ENCODE measurements at places on chromosomes 5 and 9. TPM values are rescaled to one million over a fixed set of nuclear protein-coding genes. Genes with fewer than 3 reads are reported as not detected.

The CYLC2 gene
- total RNA-seq = not detected

GRCh38 chr9:109652112-109652511 is 127.9 kb upstream of the PALM2AKAP2 start:
- no peaks in the 10 kb centered on the region for H3K4me1 ChIP-seq
- no peak overlapping the region for H3K27ac ChIP-seq
- H3K27me3 ChIP-seq = no peaks in the 10 kb centered on the region

GRCh38 chr5:65100911-65101631 is 332.3 kb downstream of the CWC27 start:
- peaks cover 3% of the 10 kb centered on the region for H3K4me1 ChIP-seq
- no peaks in the 10 kb centered on the region for H3K27me3 ChIP-seq
- no peaks in the 10 kb centered on the region for H3K36me3 ChIP-seq
- peak overlapping the region; percentile 77 for H3K27ac ChIP-seq
- no peak for DNase-seq
- H3K4me3 ChIP-seq = no peak overlapping the region

DNA sequence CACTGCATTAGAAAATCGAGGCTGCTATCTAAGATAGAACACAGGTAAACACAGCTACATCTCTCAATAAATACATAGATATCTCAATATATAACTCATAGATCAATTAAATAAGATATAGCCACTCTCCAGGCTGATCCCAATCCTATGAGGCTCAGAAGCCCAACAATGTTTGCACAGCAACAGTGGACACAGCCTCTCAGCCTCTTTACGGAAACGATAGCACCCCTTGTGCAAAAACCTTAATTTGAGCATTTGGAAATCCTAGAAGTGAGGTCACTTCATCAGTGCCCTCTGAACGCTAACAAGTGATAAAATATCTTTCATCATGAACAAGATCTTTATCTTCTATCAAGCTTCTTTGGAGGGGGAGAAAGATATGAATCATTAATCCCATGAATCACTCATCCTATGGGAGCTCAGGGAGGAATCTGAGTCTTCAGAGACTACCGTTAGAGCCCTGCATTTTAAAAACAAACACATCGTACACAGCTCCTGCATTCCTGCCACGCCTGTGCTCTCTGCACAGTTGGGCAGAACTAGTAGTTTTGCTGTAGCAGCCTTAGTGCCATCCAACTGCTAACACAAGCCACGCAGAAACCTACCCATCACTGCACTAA is 71.4 kb downstream of the MED27 start:
- H3K27me3 ChIP-seq = no peaks in the 10 kb centered on the region
- no peak overlapping the region for H3K27ac ChIP-seq
- H3K36me3 ChIP-seq = peaks cover 10% of the 10 kb centered on the region
- H3K4me1 ChIP-seq = no peaks in the 10 kb centered on the region
- no peak for DNase-seq

DNA sequence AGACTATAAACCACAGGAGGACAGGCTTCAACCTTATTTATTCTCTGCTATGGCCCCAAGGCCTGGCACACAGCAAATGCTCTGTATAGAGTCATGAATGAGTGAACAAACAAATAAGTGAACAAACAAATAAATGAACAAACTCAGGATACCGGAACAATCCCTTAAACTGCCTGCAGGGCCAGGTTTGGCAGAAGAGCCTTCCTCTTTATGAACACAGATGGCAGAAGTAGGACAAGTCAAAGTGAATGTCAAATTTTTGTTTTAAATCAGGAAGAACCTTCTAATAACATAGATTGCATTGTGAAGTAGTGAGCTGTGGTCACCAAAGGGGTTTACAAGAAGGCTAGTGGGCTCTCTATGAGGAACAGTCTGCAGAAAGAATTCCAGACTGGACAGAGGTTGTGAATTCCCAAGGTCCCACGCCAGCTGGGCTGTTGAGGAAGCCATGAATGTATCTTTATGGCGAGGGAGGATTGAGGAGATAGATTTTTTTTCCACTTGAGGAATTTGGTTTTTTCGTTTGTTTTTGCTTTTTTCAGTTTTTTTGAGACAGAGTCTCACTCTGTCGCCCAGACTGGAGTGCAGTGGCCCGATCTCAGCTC is 30.3 kb upstream of the STING1 start:
- H3K27ac ChIP-seq = no peak overlapping the region
- DNase-seq = no peak
- peaks cover 2% of the 10 kb centered on the region for H3K4me1 ChIP-seq
- no peaks in the 10 kb centered on the region for H3K36me3 ChIP-seq
- H3K4me3 ChIP-seq = no peak overlapping the region
- H3K27me3 ChIP-seq = no peaks in the 10 kb centered on the region

DNA sequence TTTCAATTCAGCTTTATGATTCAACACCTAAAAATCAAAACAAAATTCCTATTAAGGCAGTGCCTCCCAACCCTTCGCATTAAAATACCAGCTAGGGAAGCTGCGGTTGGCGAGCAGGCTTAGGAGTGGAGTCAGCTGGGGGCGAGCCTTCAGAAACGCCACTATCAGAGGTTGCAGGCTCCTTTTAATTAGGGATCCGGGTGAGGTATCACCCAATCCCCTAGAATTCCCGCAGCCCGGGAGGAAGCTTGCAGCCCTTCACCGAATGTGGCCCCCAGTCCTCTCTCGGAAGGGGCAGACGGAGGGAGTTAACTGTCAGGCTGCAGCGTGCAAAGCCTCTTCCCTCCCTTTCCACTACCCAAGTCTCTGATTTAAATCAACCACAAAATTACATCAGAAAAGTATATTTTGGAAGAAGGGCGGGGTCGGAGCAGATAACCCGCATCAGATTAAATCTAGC is 1.7 kb downstream of the STC2 start:
- no peak overlapping the region for H3K27ac ChIP-seq
- H3K27me3 ChIP-seq = peaks cover 4% of the 10 kb centered on the region
- H3K4me1 ChIP-seq = peaks cover 38% of the 10 kb centered on the region

DNA sequence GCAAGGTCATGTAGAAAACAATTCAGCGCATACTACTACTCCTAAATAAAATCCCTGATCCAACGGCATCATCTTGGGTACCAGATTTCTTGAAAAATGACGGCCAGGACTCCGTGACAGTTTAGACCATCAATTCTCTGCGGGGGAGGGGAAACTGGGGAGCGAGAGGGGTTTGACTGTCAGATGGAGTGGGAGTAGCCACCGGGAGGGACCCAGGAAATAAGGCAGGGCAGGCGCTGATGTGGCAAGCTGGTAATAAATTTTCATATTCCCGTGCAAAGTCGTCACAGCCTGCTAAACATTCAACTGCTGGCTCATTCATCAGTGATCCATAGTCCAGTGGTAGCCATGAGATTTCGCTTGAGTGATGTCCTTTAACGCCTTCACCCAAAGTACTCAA is 457 bp upstream of the CDH18 start:
- H3K27ac ChIP-seq = no peak overlapping the region
- H3K27me3 ChIP-seq = no peaks in the 10 kb centered on the region
- DNase-seq = no peak
- H3K4me1 ChIP-seq = no peaks in the 10 kb centered on the region
- H3K36me3 ChIP-seq = no peaks in the 10 kb centered on the region

DNA sequence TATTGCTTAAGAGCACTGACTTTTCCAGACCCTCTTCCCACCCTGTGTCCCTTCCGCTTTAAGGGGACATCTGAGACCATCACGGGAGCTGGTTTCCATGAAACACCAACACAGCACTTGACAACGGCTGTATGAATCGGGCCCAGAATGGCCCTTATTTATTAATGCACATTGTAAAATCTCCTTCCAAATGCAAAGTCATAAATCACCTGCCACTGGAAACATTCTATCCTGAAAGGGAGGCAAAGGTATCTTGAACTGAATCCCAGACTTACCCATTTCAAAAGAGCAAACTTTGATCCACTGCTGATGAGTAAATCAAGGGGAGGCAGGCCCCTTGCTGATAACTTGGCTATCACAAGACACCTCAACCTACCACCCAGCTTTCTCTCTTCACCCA is 37.4 kb downstream of the SHB start:
- no peak overlapping the region for H3K27ac ChIP-seq
- H3K4me1 ChIP-seq = peaks cover 43% of the 10 kb centered on the region

DNA sequence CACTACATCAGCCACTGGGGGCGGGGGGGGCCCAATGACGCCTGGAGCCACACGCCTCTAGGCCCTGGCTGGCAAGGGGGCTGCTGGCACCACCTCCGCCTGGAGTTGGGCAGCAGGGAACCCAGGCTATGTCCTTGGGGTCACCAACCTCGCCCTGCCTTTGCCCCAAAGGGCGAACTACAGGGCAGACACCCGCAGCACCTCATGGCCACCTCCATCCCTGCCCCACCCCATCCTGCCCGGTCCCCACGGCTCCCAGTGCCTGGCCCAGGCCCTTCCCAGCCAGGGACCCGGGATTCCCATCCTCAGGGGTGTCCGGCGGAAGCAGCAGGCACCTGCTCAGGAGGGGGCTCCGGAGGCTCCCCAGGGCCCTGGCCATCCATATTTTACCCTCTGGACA is 37.0 kb downstream of the NACC2 start:
- no peaks in the 10 kb centered on the region for H3K27me3 ChIP-seq
- H3K4me1 ChIP-seq = peaks cover 36% of the 10 kb centered on the region
- H3K4me3 ChIP-seq = no peak overlapping the region
- peaks cover 8% of the 10 kb centered on the region for H3K36me3 ChIP-seq

DNA sequence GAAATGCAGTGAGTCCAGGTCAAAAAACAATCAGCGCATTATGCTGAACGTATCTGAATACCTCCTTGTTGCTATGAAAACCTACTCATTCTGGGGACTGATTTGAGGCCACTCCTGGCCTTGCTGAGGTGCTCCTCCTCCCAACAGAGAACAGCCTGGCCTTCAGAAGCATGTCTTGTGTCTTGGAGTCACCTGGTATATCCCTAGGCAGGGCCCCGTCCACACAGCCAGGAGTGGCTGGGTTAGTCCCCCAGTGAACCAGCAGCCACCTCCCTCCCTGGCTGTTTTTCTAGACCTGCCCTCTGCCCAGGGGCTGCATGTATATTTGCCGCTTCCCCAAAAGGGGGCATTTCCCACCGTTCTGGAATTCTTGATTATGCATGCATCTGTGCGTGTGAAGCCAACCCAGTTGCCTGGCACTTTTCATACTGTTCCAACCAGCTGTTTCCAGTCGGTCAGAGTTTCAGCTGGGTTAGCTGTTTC is 99.2 kb upstream of the SPATA31C2 start:
- H3K27ac ChIP-seq = no peak overlapping the region
- no peak overlapping the region for H3K4me3 ChIP-seq
- no peak for DNase-seq
- H3K27me3 ChIP-seq = no peaks in the 10 kb centered on the region
- no peaks in the 10 kb centered on the region for H3K4me1 ChIP-seq

DNA sequence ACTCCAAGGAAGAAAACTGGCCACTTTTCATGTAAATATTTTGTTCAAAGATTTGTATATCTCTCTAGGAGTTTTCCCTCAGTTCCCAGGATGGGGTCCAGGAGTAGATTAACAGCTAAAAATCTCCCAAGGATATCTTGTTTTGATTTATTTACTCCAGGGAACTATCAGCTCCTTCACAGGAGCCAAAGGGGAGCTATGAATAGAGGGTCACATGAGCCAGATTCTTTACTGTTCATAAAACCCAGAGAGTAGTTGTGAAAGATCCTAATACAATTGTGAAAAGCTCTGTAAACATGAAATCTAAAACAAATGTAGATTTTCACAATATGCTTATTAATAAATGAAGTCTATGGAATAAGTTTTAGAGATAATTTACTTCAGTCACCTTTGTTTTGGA is 16.9 kb downstream of the DIMT1 start:
- no peak for DNase-seq
- no peak overlapping the region for H3K27ac ChIP-seq
- H3K27me3 ChIP-seq = no peaks in the 10 kb centered on the region
- H3K36me3 ChIP-seq = peaks cover 36% of the 10 kb centered on the region
- H3K4me3 ChIP-seq = no peak overlapping the region
